ENCODE measurements at places on chromosomes 1 and 21. TPM values are rescaled to one million over a fixed set of nuclear protein-coding genes. Genes with fewer than 3 reads are reported as not detected.

The C4BPA gene
- not detected for total RNA-seq

The LAMC2 gene
- 1.1 TPM for total RNA-seq

The KRTAP21-2 gene
- total RNA-seq = not detected

The CFHR3 gene
- not detected for total RNA-seq

The KRTAP21-3 gene
- total RNA-seq = not detected

The HSD11B1 gene
- 1.5 TPM for total RNA-seq

The INSRR gene
- total RNA-seq = 0.17 TPM

The CLCNKB gene
- 3.4 TPM for total RNA-seq

GRCh38 chr1:199404976-199405375 lies 622.5 kb upstream of the NR5A2 start:
- no peak for DNase-seq

GRCh38 chr1:41582351-41582750 lies 97.9 kb upstream of the EDN2 start:
- DNase-seq = no peak

DNA sequence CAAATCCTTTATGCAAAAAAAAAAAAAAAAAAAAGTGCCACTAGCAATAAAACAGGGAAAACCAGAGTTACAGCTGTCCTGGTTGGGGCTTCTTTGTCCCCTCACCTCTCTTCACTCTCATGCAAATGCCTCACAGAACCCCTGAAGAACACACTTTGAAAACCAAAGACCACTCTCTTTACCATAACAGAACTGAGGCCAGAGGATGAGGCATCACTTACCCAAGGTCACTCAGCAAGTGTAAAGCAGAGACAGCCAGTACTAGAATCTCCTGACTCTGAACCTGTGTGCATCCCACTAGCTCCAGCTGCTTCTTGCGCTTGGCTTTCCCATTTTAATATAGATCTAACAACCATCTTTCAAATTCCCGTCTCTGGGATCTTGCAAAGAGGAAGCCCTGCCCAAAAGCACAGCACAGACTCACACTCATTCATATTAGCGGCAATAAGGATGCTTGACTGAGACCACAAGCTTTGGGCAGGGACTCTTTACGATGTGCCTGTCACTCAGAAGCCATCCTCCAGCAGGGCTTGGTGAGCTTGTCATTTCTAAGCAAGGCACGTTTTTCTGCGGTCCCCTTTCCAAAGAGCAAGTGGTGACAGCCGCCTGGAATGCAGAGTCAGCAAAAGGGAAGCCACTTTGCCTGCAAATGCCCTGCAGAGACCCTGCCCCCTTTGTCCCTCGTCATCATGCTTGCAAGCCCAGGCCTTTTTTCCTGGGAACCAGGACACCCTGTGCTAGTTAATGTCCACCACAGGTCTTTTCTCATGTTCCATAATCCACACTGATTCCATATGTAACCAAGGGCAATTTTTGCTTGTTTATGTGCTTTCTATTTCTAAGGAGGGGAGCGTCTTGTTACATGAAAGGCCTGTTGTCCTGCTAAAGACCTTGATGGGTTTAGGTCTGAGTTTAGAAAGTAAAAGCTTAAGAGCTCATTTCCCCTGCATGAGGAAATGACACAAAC lies 76.5 kb upstream of the NFIA start:
- DNase-seq = no peak

GRCh38 chr1:68346188-68346808 lies 103.5 kb downstream of the RPE65 start:
- no peak for DNase-seq

- no peak for DNase-seq
Measured at GRCh38 chr1:50110656-50111055, 1.9 kb downstream of the ELAVL4 start.

DNA sequence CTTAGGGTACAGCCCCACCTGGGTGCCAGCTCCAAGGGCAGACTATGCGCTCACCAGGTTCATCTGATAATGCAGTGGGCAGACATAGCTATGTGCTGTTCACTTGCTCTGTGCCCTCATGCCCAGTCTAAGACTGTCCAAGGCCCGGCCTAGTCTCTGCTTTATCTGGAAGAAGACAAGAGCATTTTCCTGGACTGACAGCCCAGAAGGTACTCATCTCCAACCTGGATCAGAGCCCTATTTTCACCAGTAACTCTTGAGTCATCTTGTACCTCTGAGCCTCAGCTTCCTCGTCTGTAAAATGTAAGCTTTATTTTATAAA lies 28.5 kb upstream of the LRRC8C start:
- DNase-seq = no peak

DNA sequence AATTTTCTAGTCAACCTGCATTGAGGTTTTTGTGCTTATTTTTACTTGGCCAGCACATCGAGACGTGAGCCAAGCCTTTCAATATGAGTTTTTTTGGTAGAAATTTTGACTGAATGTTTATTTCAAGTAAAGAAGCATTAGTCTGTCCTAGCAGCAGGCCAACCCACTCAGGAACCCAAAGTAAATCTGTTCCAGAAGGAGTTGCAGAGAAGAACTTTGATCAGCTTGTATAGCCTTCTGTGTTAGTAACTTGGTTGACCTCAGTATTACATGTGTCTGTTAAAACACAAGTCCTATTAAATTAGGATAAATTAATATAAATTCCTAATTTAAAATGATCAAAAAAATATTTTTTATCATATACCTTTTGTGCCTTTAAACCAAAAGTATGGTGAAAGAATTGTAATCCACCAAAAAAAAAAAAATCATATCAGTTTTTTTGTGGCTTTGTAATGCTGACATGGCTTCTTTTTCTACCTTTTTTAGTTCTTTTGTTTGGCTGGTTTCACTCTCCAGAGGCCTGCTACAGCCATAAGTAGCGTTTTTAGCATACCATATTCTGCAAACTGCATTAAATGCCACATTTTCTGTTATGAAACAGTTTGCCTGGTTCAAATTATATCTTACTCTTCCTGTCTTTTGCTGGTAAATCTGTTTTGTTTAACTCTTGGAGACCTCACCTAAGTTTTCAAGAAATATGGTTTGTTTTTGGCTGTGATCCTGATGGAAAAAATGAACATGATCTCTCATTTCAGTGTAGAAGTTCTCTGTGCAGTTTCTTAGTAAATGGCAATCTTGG lies 39.5 kb downstream of the ATF6 start:
- DNase-seq = no peak

DNA sequence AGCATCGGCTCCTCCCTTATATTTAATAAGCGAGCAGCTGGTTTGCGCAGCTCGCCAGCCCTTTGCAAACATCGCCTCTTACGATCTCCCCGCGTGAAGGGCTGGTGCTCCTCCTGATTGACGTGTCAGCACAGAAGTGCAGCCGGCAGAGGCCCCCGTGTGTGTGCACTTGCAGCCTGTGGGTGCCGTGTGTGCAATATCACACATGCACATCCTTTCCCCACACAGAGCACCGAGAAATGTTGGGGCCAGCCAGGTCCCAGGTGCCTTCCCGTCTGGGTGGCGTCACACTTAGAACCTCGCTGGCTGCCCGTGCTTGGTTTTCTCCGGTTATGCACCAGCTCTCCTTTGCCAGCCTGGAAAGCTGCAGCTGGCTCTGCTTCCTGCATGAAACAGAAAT lies 126.6 kb upstream of the AJAP1 start:
- DNase-seq = no peak

DNA sequence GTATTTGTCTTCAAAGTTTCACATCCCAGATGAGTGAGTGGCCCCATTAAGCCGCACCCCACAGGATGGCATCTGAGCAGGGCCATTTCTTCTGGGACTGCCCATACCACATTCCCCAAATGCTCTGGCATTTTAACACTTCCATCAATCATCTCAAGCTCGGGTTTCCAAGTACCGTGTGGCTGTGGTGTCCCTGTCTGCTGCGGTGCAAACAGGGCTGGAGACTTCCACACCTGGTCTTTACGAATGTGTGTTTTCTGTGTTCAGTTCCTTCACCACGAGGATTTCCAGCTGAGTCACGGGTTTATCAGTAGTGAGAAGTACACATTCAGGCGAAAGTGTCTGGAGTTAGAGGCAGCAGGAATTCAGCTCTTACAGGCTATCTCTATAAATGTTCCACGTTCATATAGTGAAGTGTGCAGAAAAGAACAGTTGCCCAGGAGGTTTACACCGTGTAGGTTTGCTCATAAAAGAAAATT lies 195.2 kb downstream of the RHOU start:
- no peak for DNase-seq

DNA sequence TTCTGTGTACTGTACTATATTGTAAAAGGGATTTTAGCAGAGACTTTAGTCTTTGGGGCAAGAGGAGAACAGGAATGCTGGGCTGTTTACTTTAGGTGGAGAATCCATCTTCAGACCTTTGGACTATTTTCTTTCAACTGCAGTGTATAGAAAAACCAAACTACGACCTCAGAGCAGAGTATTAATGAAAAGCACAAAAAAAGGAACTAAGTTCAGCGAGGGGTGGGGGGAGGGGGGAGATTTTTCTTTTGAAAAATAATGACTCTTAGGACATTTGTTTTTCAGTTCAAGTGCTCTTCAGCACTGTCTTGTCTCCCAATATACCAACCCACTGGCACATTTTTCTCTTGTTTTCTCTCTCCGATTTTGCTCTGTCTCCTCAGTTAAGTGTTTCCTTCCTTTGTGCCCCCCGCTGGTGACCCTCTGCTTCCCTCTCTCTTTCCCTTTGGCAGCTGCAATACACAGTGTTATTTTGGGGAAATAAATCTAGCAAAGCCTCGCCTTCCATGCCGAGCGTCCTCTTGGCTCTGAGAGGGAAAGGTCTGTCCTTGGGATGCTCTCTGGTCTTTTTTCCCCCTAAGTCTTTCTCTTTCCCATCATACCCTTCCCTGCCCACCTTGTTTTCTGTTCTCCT lies 44.8 kb downstream of the ACP6 start:
- DNase-seq = no peak

- DNase-seq = no peak
Measured at GRCh38 chr1:109479311-109479710, 4.4 kb upstream of the ATXN7L2 start.

DNA sequence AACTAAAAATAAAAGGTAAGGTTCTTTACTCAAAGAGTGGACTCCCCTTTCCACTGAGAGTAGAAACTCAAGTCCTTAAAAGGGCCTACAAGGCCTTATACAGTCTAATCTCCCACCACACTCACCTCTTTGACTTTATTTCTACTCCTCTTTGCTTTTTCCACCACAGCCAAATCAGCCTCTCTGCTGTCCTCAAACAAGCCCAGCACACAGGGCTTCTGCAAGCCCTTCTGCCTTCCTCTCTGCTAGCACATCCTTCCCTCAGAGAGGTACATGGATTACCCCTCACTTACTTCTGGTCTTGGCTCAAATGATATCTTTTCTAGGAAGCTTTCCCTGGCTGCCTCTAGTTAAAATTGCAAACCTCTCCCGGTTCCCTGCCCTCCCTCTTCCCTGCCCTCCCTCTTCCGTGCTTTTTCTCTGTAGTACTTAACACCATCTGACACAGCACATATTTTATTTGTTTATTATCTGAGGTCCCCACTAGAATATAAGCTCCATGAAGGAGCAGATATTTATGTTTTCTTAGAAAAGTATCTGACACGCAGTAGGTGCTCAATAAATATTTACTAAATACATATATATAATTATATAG lies 1.7 kb downstream of the LYST start:
- no peak for DNase-seq

DNA sequence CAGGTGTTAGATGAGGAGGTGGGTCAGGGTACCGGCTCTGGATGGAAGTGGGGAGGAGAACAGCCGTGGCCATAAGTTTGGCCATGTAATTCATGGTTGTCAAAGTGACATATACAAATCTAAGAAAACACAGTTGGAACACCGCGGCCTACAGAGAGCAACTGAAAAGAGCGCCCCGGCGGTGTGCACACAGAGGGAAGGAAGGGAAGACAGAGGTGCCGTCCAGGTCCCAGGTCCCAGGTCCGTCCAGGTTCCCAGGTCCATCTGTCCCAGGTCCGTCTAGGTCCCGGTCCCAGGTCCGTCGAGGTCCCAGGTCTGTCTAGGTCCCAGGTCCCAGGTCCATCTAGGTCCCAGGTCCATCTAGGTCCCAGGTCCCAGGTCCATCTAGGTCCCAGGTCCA lies 4.5 kb upstream of the MRPL20 start:
- DNase-seq = no peak

GRCh38 chr1:179728271-179728670 lies 14.8 kb upstream of the FAM163A start:
- no peak for DNase-seq

DNA sequence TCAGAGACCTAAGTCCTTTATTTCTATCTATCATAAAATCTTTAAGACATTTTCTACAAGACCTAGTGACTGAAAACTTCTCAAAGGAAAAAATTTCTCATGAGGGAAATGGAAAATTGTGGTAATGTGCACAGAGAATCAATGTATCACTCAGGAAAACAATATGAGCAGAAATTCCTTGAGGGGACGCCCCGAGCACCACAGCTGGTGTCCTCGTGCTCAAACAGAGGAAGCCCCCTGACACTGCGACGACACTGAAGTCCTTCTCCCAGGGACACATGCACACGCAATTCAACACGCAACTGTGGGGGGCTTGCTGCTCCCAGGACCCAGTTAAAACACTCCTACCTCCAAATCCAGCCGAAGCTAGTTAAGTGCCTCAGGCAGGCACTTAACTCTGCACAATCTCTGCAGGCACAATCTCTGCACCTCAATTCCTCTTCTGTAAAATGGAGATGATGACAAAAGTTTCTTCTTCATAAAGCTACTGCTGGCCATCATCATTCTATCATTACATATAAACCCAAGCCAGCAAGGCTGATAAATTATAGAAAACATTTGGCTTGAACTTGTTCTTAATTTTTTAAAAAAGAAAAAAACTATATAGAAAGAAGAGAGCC lies 16.0 kb downstream of the ZBTB17 start:
- DNase-seq = no peak

DNA sequence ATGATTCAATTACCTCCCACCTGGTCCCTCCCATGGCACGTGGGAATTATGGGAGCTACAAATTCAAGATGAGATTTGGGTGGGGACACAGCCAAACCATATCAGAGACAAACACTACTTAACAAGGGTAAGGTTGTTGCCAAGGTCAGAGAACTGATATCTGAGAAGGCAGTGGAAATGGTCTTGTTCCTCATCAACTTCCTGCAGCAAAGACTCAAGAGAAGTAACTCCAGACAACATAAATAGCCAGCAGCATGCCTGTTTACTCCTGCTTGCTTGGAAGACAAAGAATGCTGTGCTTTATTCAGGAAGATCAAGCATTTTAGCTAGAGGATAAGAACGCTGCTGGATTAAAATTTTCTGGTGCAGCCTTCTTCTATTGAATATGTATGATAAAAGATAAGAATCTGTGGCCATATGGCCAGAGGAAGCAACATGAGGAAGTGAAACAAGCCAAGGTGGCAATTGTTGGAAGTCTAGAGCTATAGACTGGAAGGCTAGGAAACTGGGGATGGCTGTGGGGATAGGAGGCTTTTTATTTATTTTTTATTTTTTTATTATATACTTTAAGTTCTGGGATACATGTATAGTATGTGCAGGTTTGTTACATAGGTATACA lies 36.4 kb downstream of the DDAH1 start:
- no peak for DNase-seq

Data from heart right ventricle (tissue), 16 donors.